ENCODE measurements at places on chromosomes 3 and 15.

DNA sequence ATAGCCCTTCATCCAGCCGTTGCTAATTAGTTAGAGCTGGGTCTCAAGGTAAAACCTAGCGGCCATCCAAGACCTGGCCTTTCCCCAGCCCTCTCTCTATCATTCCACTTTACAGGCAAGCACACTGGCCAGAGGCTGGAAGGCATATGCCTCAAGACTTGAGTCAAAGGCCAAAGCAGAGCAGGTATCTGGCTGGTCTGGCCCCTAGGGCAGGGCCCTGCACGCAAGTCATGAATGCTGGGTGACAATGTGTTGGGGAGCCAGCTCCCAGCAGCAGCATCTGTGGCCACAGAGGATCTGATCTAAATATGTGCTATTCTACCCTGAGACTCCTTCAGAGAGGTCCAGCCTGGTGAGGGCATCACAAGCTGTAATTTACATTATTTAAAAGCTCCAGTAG is 113.6 kb downstream of the LRTM1 start:
- DNase-seq: no peak

GRCh38 chr3:34504366-34504765 is 705.9 kb downstream of the PDCD6IP start:
- peak; percentile 40 for DNase-seq

GRCh38 chr3:126743781-126744180 is 39.7 kb downstream of the CHCHD6 start:
- no peak for DNase-seq

GRCh38 chr15:41987925-41988275 is 15.5 kb upstream of the EHD4 start:
- no peak for DNase-seq

- DNase-seq: no peak
These were observed 10.4 kb downstream of the COPG1 start for GRCh38 chr3:129259612-129260477.

GRCh38 chr3:156764751-156765150 is 61.4 kb upstream of the LEKR1 start:
- no peak for DNase-seq

DNA sequence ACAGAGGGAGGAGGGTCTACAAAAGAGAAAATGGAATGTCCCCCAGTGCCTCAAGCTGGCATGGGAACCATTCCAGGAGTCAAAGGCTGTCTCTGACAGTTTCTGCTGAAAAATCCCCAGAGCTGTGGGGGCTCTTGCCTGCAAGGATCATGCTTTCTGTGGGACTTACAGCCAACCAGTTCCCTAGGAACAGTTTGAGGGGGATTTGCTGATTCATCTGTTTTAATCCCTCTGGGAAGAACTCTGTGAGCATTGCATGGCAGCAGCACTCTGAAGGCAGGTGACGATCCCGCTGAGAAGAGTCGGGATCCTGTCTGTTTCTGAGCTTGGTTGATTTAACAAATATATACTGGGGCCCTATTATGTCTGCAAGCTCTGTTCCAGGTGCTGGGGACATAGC is 176.0 kb downstream of the SSR3 start:
- no peak for DNase-seq

DNA sequence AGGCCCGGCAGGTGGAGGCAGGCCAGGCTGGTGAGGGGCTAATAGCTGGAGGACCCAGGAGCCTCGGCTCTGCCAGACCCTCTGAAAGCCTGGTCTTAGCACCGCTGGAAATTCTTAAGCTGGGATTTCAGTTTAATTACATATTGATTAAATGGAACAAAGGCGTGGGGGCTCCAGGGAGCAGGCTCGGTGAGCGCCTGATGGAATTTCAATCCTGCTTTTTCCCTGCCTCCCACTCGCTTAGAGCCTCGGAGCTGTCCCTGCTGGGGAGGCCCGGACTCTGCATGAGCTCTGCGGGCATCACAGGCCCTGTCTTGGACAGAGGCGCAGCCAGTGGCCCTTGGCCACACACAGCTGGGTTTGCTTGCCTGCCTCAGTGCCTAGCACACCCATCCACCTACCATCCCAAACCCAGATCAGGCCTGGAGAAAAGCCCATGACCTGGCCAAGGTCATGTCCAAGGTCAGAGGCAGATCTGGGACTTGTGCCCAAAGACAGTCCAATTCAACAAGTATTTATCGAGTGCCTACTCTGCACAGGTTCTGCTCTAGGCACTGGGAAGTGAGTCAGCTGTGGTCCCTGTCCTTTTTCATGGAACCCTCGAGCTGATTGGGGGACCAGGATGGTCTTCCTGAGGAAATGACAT is 40.6 kb downstream of the LINGO1 start:
- no peak for DNase-seq

GRCh38 chr3:101036676-101037075 is 43.5 kb upstream of the ABI3BP start:
- no peak for DNase-seq

DNA sequence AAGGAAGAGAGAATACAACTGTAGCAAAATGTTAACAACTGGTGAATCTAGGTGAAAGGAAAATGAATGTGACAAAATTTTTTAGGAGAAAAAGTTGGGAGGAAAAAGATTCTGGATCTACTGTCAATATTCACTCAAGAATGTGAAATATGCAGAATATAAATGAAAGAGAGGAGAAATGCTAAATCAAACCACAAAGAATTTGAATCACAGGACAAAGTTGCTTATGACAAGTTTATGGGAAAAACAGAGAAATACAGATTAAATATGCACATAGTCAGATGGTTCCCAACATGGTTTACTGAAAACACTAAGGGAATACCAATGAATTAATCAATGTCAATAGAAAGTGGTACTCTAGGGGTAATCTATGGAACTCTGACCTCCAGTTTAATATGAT is 27.6 kb downstream of the C3orf33 start:
- DNase-seq: no peak

- no peak for DNase-seq
These were observed 9.4 kb downstream of the CTNNB1 start for GRCh38 chr3:41208507-41209220.

DNA sequence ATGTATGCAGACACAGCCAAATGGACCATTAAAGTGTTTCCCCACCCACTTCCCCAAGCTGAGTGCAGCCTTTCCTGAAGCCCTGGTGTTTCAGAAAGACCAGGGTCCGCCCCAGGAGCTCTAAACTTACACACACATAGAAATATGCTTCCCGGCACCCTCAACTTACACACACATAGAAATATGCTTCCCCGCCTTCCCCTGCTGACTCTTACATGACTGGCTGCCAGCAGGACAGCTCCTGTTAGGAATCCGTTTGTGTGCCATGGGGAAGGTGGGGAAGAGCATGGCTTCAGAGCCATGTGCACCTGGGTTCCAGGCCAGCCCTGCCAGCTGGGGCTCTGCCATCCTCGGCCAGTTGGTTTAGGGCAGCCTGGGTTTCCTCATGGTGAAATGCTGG is 3.6 kb downstream of the CLEC3B start:
- no peak for DNase-seq

DNA sequence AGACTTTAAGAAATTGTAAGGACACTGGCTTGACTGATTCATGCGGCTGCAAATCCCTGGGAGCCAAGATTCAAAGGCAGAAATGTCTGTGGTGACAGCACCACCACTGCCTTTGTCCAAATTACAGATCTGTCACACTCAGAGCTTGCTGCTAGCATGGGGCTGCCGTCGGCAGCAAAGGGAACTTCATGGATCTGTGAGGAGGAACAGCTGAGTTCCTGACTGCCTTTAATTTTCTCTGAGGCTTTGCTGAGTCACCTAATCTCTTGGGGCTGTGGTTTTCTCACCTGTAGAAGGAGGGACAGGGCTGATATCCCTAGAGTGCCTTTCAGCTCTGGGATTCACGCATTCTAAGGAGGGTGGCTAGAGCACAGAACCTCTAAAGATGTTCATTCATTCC is 4.1 kb upstream of the PAK6 start:
- no peak for DNase-seq

DNA sequence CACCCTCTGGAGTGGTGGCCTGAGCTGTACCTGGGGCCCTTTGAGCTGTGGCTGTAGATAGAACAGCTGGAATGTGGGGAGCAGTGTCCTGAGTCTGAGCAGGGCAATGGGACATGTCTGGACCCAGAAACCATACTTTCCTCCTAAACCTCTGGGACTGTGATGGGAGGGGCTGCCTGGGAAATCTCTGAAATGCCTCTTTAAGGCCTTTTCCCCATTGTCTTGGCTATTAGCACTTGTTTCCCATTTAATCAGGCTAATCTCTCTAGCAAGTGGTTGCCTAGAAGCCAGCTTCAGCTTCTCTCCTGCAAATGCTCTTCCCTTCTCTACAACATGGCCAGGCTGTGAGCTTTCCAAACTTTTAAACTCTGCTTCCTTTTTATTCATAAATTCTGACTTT is 58.5 kb upstream of the SPATA16 start:
- no peak for DNase-seq

- DNase-seq: no peak
These were observed 3.1 kb upstream of the NR1I2 start for GRCh38 chr3:119778811-119779210.

- DNase-seq: no peak
These were observed 87.6 kb downstream of the LRIG1 start for GRCh38 chr3:66413151-66413751.

DNA sequence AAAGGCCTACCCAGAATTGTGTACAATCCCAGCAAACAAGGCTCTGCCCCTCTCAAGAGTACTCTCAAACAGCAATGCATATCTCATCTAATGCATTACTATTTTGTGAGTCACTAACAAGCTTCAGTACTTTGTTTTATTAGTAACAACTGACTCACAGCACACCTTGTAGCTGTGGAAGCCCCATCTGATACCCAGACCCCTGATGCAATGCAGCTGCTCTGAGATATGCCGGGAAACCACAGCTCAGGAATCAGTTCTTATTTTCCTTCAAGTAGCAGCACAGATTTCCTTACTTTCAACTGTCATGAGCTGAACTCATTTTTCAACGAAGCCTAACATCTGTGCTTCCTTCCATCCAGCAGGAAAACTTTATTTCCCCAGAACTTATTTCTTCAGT is 37.8 kb downstream of the CCNL1 start:
- no peak for DNase-seq

DNA sequence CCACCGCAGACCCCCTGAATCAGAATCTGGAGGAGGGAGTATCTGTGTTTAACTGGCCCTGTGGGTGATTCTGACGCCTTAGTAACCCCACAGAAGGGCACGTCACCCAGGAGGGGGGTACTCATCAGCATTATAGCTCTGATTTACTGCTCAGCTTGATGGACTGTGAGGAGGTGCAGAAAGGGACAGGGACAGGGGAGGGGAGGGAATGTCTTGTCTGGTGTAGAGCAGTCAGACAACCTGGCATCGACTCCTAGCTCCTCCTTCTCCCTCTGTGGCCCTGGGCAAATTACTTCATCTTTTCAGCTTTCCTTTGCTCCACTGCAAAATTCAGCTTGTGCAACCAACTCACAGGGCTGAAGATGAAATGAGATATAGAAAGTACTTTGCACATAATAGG is 42.3 kb upstream of the GLCE start:
- no peak for DNase-seq

GRCh38 chr15:83837945-83838571 is 184.1 kb downstream of the ADAMTSL3 start:
- DNase-seq: peak; percentile 54

GRCh38 chr15:68335655-68336054 is 58.1 kb downstream of the FEM1B start:
- no peak for DNase-seq

- peak; percentile 26 for DNase-seq
These were observed 133.9 kb upstream of the LRRFIP2 start for GRCh38 chr3:37308247-37308646.

DNA sequence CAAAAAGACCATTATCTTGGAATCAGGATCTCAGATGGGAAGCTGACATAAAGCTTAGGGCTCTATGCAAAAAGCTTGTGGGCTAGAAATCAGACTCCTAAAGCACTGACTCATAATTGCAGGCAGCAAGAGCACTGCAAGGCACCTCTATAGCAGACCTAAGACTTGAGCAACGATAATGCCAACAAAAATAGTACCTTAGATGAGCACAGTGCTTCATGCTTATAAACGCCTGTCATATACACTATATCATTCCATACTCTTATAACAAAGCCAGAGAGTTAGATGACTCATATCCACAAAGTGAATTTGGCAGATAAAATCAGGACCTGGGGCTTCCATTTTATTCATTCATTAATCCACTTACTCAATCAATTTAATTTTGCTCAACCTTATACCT is 560.8 kb downstream of the MCTP2 start:
- peak; percentile 28 for DNase-seq

- peak; percentile 50 for DNase-seq
These were observed 110.9 kb downstream of the EDEM1 start for GRCh38 chr3:5298453-5298852.

DNA sequence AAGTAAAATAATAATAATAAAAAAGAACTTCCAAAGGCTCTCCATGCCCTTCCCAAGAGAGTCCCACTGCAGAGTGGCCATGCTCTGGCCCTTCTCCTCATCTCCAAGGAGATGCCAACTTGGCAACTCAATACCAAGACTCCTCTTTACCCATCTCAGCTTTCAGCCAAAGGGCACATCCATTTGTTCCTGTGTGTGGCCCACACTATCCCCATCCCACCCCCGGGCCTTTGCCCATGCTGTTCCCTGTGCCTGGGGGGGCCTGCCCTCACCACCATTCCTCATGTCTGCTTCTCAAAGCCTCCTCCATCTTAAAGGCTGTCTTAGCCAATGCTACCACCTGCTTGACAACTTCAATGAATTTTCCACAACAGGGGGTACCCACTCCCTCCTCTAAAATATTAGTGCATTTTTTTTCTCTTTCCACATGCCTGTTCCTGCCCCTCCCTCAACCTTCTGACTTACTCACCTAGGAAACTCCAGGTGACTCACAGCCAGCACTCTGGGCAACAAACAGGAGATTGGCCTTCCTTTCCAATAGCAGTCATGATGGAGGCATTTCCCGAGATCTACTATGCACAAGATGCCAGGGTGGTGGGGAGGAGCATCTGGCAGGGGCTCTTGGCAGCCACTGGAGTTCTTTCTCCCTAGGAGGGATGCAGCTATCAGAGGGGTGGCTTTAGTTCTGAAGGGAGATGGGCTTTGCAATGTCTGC is 109.4 kb upstream of the SMAD3 start:
- no peak for DNase-seq

DNA sequence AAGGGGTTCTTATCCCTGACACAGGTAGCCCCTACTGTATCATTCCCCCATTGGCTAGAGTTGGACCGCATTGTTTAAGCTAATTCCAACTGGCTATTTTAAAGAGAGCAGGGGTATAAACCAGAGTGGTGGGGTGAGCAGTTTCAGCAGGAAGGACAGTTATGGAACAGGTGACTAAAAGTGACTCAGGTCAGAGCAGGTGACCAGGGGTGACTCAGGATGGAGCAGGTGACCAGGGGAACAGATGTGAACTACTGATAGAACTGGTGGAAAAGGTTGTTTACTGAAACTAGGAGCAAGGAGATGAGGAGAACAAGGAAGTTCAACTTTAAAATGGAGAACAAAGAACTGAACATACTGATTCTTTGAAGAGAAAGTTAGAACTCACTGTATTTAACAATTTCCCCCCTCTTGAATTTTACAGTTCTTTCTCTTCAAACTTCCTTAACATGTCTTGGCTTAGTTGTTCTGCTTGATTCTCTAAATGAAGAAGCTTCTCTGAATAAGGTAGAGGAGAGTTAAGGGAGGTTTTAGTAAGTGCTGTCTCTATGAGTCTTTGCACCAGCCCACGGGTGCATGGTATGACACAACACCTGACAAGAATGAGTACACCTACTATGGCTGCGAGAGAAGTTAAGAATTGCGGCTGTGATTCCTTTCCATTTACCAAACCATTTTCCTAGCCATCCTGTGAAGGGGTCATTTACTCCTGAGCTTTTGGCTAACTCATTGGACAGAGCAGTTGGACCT is 83.4 kb upstream of the WNT7A start:
- no peak for DNase-seq

- DNase-seq: no peak
These were observed 3.2 kb upstream of the GABRG3 start for GRCh38 chr15:26967719-26968269.

Data from NCI-H526 (cell line).